ENCODE measurements at places on chromosomes 6 and 20.

- no peak for DNase-seq
Observed at GRCh38 chr6:162074641-162075275, 652.8 kb downstream of the PRKN start.

GRCh38 chr6:149129371-149130077, 188.0 kb upstream of the TAB2 start:
- DNase-seq, result no peak

DNA sequence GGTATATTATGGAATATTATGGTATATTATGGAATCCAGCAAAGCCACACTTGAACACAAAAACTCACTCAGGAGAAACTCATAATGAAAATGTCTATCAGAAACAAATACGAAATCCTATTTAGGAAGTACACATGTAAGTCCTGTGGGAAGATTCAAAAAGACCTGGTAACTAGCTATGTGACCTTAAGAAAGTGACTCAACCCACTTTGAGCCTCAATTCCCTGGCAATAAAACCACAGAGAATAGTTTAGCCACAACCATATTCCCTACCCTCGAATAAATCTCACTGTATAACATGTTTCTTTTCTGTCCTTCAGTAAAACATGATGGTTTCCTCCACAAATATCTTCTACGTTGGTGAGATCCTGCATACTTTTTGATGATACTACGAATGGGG, 56.4 kb downstream of the ZMYND8 start:
- DNase-seq, result no peak

- DNase-seq, result no peak
Observed at GRCh38 chr6:45666846-45667245, 289.1 kb upstream of the SUPT3H start.

DNA sequence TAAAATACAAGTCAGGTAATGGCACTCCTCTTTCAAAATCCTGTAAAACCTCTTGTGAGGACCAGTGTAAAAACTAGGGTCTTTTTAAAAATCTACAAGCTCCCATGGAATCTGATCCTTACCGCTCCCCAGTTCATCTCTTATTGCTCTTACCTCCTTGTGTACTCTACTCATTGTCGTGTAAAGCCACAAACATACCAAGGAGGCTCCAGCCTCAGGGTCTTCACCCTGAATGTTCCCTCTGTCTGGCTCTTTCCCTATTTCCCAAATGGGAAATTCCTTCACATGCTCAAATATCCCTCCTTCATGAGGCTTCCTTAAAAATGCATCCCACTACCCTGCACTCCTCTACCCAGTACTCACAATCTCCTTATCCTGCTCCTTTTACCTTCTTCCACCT, 67.1 kb downstream of the TASP1 start:
- DNase-seq, result no peak

DNA sequence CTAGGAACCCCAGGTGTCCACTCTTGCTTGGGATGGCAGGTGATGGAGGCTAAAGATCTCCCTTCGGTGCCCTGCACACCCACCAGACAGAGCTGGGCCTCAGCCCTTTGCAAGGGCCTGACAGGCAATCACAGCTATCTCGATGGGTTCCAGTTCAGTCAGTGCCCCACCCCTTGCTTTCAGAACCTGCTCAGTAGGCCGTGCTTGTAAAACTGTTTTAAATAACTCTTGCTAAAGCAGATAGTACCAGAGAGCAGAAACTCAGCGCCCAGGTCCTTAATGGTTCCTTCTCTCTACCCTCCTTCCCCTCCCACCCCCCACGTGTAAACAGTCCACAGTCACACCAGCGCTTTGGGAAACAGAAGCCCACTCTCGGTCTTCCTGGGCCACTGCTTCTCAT, 39.2 kb downstream of the C6orf132 start:
- DNase-seq, result no peak

DNA sequence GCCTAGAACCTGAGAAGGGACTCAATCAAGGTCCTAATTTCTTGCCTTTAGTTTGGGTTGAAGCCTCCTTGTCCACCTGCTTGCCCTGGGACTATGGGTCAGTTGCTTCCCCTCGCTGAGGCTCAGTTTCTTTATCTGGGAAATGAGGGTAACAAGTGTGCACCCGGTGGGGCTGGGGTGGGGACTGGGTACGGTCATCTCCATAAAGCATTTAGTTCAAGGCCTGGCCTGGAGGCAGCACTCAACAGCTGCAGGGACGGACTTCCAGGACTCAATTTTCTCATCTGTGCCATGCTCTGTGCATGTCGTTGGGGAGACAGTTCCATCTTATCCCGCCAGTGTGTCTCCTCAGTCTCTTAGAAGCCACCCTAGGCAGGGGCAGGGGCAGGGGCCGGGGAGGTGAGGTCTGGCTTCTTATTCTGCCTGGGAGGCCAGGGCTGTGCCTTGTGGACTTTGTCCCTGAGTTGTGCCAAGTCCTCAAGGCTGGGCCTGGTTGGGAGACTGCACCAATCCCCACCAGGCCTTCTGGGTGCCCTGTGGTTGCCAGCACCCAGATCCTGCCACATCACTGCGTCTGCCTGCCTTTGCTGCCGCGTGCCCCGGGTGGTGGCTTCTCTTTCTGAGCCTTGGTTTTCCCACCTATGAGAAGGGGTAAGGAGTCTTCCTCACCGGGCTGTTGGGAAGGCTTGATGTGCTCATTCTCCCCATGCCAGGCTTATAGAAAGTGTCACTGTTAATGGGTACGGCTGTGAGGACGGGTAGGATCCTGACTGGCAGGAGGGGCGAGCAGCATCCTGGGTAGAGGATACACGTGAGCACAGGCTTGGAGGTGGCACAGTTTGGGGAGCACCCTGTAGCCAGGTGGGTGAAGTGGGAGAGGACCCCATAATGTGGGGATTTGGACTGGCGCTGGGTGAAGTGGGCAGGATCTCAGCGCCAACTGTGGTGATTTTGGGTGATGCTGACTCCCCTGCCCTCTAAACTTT, 8.6 kb downstream of the SRC start:
- no peak for DNase-seq

GRCh38 chr20:34088305-34089174, 23.5 kb downstream of the EIF2S2 start:
- no peak for DNase-seq

All from thoracic aorta (tissue), 2 donors.